ENCODE measurements at places on chromosomes 12 and 14. TPM values are rescaled to one million over a fixed set of nuclear protein-coding genes. Genes with fewer than 3 reads are reported as not detected.
A peak's percentile ranks its signal among the peaks of the same experiment; 100 is the strongest.

The RERG gene
- 13.8 TPM for total RNA-seq

DNA sequence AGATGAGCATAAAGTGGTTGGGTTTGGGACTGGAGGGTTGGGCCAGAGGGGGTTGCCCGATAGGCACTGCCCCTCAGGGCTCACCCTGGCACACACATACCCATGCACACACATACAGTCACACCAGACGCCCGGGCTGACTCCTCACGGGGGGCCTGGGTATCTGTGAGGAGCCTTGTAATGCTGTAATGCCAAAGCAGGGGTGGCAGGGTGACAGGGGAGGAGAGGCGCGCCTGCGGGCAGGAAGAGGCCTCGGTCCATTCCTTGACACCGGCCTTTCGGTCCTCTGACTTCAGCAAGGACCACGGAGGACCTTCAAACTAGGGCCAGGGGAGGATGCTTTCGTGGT lies 375 bp downstream of the FAIM2 start:
- H3K36me3 ChIP-seq: no peaks in the 10 kb centered on the region
- no peak for DNase-seq
- H3K4me3 ChIP-seq: peak overlapping the region; percentile 50
- peaks cover 11% of the 10 kb centered on the region for H3K4me1 ChIP-seq

- peak overlapping the region; percentile 21 for H3K4me3 ChIP-seq
- no peak overlapping the region for H3K27ac ChIP-seq
- peaks cover 17% of the 10 kb centered on the region for H3K4me1 ChIP-seq
- H3K27me3 ChIP-seq: peaks cover 33% of the 10 kb centered on the region
- DNase-seq: no peak
Measured at GRCh38 chr14:54220704-54221431, 175.9 kb upstream of the CDKN3 start.

- H3K27me3 ChIP-seq: no peaks in the 10 kb centered on the region
- no peak for DNase-seq
- H3K27ac ChIP-seq: peak overlapping the region; percentile 88
- no peaks in the 10 kb centered on the region for H3K36me3 ChIP-seq
Measured at GRCh38 chr12:116818341-116818856, 62.8 kb downstream of the HRK start.

The ACTR10 gene
- 39.3 TPM for total RNA-seq

- H3K4me1 ChIP-seq: peaks cover 11% of the 10 kb centered on the region
- no peak overlapping the region for H3K4me3 ChIP-seq
- DNase-seq: no peak
- H3K27ac ChIP-seq: no peak overlapping the region
- no peaks in the 10 kb centered on the region for H3K27me3 ChIP-seq
- no peaks in the 10 kb centered on the region for H3K36me3 ChIP-seq
Measured at GRCh38 chr12:726281-727140, 25.9 kb upstream of the WNK1 start.

- H3K4me1 ChIP-seq: no peaks in the 10 kb centered on the region
- H3K27ac ChIP-seq: no peak overlapping the region
- no peaks in the 10 kb centered on the region for H3K27me3 ChIP-seq
- H3K4me3 ChIP-seq: no peak overlapping the region
- no peaks in the 10 kb centered on the region for H3K36me3 ChIP-seq
- DNase-seq: no peak
Measured at GRCh38 chr14:37545174-37545573, 49.9 kb downstream of the FOXA1 start.

The KRT2 gene
- 357 TPM for total RNA-seq

GRCh38 chr12:116101991-116102390 lies 175.5 kb downstream of the MED13L start:
- H3K4me3 ChIP-seq: no peak overlapping the region
- DNase-seq: no peak
- no peak overlapping the region for H3K27ac ChIP-seq
- peaks cover 3% of the 10 kb centered on the region for H3K36me3 ChIP-seq
- H3K27me3 ChIP-seq: no peaks in the 10 kb centered on the region
- H3K4me1 ChIP-seq: no peaks in the 10 kb centered on the region

DNA sequence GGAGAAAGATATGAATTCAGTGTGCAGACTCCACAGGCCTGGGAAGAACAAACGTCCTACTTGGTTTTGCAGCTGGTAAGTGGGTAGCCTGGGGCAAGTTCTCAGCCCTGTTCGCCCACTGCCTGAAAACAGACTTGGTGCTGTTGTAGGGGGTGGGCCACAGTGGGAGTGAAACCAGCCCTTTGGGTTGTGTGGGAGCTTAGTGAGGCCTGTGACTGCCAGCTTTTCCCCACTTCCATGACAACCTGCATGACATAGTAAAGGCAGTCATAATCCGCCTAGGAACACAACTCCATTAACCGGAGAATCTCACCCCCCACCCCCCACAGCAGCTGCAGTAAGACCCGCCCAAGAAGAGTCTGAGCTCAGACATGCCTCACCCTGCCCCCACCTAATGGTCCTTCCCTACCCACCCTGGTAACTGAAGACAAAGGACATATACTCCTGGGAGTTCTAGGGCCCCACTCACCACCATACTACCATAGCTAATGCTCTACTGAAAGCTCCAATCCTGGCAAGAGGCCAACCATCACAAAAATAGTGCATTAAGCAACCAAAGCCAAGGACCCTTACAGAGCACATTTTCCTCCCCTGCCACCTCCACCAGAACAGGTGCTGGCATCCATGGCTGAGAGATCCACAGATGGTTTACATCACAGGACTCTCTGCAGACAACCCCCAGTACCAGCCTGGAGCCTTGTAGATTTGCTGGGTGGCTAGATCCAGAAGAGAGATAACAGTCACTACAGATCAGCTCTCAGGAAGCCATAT lies 39.8 kb upstream of the LMNTD1 start:
- DNase-seq: no peak
- H3K27ac ChIP-seq: no peak overlapping the region
- peaks cover 5% of the 10 kb centered on the region for H3K4me1 ChIP-seq
- H3K36me3 ChIP-seq: no peaks in the 10 kb centered on the region

- H3K4me3 ChIP-seq: no peak overlapping the region
- H3K27ac ChIP-seq: no peak overlapping the region
- DNase-seq: no peak
- H3K4me1 ChIP-seq: peaks cover 22% of the 10 kb centered on the region
Measured at GRCh38 chr14:63174760-63175191, 29.5 kb upstream of the RHOJ start.

The PLA2G1B gene
- not detected for total RNA-seq

- H3K27ac ChIP-seq: no peak overlapping the region
- DNase-seq: no peak
- H3K4me1 ChIP-seq: no peaks in the 10 kb centered on the region
- no peaks in the 10 kb centered on the region for H3K36me3 ChIP-seq
- H3K27me3 ChIP-seq: no peaks in the 10 kb centered on the region
- no peak overlapping the region for H3K4me3 ChIP-seq
Measured at GRCh38 chr12:105644770-105645169, 314.3 kb downstream of the C12orf75 start.

DNA sequence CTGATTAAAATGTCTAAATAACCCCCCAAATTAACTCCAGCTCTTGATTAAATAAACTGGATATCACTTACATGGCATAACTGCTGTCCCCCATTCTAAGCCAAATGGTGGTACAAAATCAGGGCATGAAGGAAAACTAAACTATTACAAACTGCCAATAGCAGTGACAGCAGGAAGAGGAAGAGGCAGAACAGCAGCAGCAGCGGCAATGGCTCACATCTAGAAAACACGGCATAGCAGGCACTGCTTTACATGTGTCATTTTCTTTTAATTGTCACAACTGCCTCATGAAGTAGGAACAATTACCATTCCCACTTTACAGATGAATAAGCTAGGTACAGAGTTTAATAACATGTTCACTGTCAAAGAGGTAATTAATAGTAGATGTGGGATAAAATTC lies 92.0 kb downstream of the EPS8 start:
- DNase-seq: no peak
- H3K27ac ChIP-seq: peak overlapping the region; percentile 72
- H3K36me3 ChIP-seq: no peaks in the 10 kb centered on the region
- peaks cover 15% of the 10 kb centered on the region for H3K4me1 ChIP-seq
- no peaks in the 10 kb centered on the region for H3K27me3 ChIP-seq

DNA sequence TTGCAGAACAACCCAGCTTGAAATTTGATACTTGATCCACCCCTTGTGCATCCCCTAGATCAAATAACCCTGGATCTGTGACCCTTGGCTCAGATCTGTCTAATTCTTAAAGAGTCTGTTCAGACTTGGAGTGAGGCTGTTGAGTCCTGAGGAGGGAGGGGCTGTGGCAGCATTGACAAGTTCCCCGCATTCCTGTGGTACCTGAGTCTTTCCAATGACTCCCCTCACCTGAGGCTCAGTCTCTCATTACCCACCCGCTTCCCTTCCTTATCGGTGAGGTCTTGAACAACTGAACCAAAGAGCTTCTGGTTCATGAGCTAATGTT lies 16.1 kb upstream of the HDAC7 start:
- H3K4me3 ChIP-seq: no peak overlapping the region
- no peak for DNase-seq
- H3K27me3 ChIP-seq: no peaks in the 10 kb centered on the region
- no peaks in the 10 kb centered on the region for H3K36me3 ChIP-seq

- peaks cover 5% of the 10 kb centered on the region for H3K4me1 ChIP-seq
- no peak for DNase-seq
- H3K27ac ChIP-seq: no peak overlapping the region
- H3K36me3 ChIP-seq: no peaks in the 10 kb centered on the region
Measured at GRCh38 chr12:79374545-79374944, 316.2 kb downstream of the PAWR start.

- no peaks in the 10 kb centered on the region for H3K27me3 ChIP-seq
- H3K4me3 ChIP-seq: peak overlapping the region; percentile 54
- no peak overlapping the region for H3K27ac ChIP-seq
- H3K4me1 ChIP-seq: peaks cover 35% of the 10 kb centered on the region
Measured at GRCh38 chr14:96203635-96204034, 1.0 kb upstream of the BDKRB2 start.

DNA sequence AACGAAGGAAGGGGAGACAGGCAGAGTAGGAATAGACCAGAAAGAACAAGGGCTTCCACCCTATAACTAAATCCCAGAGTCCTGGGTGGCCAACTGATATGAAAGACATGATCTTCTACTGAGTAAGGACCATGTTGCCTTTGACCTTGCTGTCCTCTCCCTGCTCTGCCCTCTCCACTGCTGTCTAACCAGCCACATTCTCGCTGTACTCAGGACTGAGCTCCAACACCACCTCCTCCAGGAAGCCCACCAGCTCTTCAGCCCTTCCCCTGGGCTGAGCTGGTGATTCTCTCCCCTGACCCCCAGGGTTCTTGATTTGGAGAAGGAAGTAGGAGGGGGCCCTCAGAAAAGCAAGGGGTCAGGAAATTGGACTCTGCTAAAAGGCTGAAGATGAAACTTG lies 159.2 kb downstream of the DICER1 start:
- no peak overlapping the region for H3K27ac ChIP-seq
- DNase-seq: no peak
- no peaks in the 10 kb centered on the region for H3K4me1 ChIP-seq
- no peaks in the 10 kb centered on the region for H3K36me3 ChIP-seq

- H3K4me3 ChIP-seq: no peak overlapping the region
- no peak overlapping the region for H3K27ac ChIP-seq
- H3K4me1 ChIP-seq: peaks cover 4% of the 10 kb centered on the region
- no peaks in the 10 kb centered on the region for H3K36me3 ChIP-seq
- no peak for DNase-seq
Measured at GRCh38 chr12:92047393-92047826, 98.2 kb downstream of the BTG1 start.

DNA sequence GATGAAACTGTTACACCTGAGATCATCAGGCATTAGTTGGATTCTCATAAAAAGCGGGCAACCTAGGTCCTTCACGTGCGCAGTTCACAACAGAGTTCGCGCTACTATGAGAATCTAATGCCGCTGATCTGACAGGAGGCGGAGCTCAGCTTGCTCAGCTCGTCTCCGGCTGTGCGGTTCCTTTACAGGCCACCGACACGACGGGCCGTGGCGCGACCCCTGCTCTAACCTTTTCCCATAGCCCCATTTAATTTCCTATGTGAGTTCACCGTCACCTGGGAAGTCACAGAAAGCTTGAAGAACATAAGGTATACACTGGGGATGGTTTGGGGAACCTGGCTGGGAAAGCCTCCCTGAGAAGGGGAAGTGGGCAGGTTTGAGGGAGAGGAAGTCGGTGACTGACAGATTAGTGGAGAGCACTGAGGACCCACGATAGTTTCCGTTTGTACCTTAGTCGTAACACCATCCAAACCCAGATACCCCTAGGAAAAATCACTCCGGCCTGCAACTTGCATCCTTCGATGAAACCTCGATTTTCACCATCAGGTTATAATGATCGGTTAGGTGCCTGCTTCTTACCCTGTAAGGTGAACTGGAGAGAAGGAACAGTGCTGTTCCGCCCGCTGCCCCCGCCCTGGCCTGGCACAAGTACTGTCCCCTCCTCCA lies 2.8 kb upstream of the AAAS start:
- peaks cover 55% of the 10 kb centered on the region for H3K4me1 ChIP-seq
- H3K4me3 ChIP-seq: peak overlapping the region; percentile 71
- H3K36me3 ChIP-seq: peaks cover under 1% of the 10 kb centered on the region

- no peaks in the 10 kb centered on the region for H3K36me3 ChIP-seq
- DNase-seq: no peak
- no peak overlapping the region for H3K27ac ChIP-seq
Measured at GRCh38 chr12:92192360-92192759, 46.7 kb upstream of the BTG1 start.

The PHLDA1 gene
- 27.5 TPM for total RNA-seq

GRCh38 chr12:65825507-65826352 lies 1.4 kb downstream of the HMGA2 start:
- H3K27me3 ChIP-seq: peaks cover 86% of the 10 kb centered on the region
- no peaks in the 10 kb centered on the region for H3K36me3 ChIP-seq
- H3K27ac ChIP-seq: no peak overlapping the region
- DNase-seq: no peak

DNA sequence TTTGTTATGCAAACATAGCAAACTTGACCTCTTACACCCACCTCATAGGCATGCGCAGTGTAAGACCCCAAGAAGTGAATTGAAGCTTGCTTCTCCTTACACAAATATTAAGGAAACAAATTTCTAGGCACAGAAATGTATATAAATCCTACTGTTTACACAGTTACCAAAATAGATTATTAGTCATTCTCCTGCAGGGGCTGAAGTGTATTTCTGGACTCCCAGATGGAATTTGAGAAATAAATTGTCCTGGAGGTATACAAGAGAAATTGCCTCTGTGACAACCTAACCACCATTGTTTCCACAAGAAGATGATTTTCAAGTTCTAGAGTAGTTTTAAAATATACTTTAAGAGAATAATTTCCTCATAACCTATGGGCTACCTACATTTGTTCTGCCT lies 656.0 kb upstream of the MDGA2 start:
- no peaks in the 10 kb centered on the region for H3K27me3 ChIP-seq
- H3K27ac ChIP-seq: no peak overlapping the region
- no peak for DNase-seq
- no peaks in the 10 kb centered on the region for H3K4me1 ChIP-seq
- H3K4me3 ChIP-seq: no peak overlapping the region

GRCh38 chr14:74634481-74634880 lies 22.4 kb upstream of the LTBP2 start:
- H3K4me1 ChIP-seq: peaks cover 9% of the 10 kb centered on the region
- no peaks in the 10 kb centered on the region for H3K27me3 ChIP-seq
- H3K27ac ChIP-seq: no peak overlapping the region
- no peak for DNase-seq
- H3K4me3 ChIP-seq: no peak overlapping the region

DNA sequence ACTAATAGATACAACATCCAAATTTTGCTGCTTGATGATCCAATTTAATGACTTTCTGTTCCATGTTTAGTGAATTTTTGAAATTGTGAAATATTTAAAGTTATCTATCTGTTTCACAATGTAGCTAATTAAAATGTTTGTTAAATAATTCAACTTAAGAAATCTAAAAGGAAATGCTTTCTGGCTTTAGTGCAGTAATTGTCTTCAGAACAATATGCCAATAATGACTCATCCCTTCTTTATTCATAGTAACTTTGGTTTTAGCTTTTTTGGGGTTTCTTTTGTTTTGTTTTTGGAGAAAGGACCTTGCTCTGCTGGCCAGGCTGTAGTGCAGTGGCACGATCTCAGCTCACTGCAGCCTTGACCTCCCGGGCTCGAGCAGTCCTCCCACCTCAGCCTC lies 479.2 kb upstream of the RGS6 start:
- no peaks in the 10 kb centered on the region for H3K27me3 ChIP-seq
- H3K4me3 ChIP-seq: no peak overlapping the region
- no peak overlapping the region for H3K27ac ChIP-seq

Data from suprapubic skin (tissue), 4 donors.